H4 (cell line): ENCODE measurements at places on chromosomes 3 and 15.

DNA sequence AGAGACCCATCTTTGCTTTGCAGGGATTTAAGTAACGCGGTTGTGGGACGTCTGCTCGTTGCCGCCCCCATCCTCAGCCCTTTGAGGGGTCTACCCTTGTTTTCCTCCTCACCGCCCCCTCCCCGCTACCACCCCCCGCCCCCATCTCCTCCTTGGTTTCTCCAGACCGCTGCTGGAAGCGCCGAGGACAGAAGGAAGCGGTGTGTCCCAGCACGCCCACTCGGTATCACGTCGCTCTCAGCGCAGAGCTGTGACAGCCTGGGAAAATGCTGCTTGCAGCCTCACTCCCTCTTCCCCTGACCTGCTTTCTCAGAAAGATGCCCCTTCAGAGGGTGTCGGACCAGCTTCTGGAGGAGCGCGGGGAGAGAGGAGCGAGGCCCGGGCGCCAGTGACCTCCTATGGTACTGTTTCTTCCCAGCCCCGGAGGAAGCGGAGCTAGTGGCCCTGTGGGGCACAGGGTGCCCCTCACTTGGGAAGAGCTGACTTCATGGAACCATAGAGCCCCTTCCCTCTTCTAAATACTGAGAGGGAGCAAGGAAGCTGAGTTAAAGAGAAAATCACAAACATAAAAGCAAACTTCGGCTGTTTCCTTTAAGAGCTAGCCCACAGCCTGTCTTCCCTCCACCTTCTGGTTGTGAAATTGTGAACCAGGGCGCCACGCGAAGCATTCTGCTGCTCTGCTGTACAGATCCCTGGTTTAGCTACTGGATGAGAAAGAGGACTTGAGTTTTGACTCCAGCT, 698 bp downstream of the IL1RAP start:
- peak; percentile 31 for DNase-seq

GRCh38 chr15:79311901-79312553, 1.1 kb downstream of the TMED3 start:
- DNase-seq, result no peak

GRCh38 chr15:55742498-55742926, 440 bp downstream of the PRTG start:
- no peak for DNase-seq

DNA sequence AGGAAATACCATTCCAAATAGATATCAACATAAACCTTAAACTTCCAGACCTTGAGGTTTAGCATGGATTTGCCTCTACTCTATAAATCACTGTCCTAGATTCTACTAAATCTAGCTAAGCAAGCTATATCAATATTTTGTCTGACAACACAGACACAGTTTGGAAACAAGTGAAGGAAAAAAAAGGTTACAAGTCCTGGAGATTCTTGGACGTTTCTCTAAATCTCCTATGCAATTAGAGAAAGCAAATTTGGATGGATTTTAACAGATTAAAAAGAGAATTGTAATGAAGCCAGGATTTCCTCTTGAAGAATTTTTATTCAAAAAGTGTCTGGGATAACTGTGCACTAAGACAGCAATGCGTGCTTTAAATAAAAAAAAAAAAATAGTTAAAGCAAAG, 441.1 kb upstream of the DPH6 start:
- DNase-seq, result no peak

DNA sequence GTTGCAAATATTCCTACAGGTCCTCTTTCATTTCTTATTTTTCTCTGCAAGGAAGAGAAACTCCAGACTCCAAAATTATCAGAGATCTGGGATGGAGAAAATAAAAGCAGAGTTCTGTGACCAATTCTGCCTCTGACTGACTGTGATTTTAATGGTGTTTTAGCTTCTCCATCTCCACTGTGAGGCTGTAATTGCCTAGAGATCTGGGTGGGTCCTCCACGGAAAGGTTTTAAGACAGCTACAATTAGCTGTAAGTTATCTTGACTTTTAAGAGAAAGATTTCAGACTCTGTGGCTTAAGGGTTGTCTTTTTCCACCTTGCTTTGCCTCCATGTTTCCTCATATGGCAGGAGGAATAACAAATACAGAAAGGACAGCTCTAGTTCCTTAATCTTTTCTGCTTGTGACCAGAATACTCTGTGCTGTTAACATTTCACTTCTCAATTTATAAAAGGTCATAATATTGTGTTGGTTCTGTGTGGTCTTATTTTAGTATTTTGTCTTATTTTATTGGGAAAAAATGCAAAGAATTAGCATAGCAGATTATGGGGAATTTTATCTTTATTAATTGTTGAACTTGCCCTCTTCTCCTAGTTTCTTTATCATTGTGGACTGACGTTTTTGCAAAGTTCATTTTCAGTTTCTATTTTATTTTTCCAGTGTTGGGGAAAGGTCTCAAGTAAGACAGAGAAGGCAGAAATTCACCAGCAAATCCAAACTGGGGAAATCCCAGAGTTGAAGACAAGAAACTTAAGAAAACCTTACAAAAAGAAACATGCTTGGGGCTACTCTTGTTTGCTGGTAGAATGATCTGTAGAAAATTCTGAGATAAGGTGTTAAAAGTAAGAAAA, 157.9 kb downstream of the RAP2B start:
- DNase-seq, result no peak

- no peak for DNase-seq
Observed at GRCh38 chr3:112818289-112818688, 28.4 kb downstream of the CD200R1L start.

- peak; percentile 50 for DNase-seq
Observed at GRCh38 chr3:15332405-15333098, at the start of gene SH3BP5. SH3BP5 (minus strand) TSS chr3:15332586; CDS start chr3:15332408, 178 bp downstream.

DNA sequence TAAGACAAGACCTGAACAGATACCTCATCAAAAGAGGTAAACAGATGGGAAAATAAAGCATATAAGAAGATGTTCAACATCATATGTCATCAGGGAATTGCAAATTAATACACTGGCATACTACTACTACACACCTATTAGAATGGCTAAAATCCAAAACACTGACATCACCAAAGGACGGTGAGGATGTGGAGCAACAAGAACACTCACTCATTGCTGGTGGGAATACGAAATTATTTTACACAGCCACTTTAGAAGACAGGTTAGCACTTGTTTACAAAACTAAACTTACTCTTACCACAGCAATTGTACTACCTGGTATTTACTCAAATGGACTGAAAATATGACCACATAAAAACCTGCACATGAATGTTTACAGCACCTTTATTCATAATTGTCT, 119.6 kb downstream of the GSK3B start:
- no peak for DNase-seq
